IPS DF 19.7 (cell line): ENCODE measurements at places on chromosomes 2 and 18.

DNA sequence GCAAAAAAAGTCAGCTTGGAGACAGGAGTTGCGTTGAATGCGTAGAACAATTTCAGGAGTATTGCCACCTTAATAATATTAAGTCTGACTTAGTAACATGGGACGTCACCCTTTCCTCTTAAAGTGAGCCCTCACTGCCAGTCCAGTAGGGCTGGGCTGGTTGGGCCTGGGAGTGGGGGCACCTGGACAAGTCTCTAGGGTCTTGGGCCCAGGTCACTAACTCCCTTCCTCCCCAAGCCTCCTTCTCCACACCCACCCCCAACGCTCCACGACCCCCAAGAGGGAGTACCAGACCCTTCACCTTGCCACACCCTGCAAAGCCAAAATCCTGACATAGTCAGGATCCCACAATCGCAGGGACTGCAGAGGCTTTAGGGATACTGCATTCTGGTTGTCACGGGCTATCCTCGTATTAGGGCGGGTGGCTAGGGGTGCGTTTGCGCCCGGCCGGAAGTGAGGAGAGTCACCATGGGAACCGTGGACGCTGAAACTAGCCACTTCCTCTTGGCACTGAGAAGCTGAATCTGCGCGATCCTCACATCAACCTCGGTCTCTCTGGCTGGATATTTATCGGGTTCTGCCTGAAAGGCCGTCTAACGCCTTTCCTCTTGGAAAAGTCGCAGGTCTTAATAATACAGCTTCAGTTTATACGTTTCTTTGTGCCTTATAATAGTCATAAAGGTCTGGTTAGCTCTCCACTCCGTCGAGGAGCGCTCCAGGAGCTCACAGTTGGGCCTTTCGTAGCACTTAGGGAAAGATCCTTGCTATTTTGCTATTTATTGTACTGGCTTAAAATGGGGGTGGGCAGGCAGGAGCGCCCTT is 10.3 kb upstream of the CXXC1 start:
- peak; percentile 56 for DNase-seq

- DNase-seq, result no peak
Measured at GRCh38 chr2:85668009-85668856, at the start of gene SFTPB. Gene SFTPB, minus strand, starts transcription at chr2:85668199. Its CDS starts 16 bp downstream, at chr2:85668183.

- no peak for DNase-seq
Measured at GRCh38 chr2:23925702-23926289, 1.1 kb downstream of the ATAD2B start.

GRCh38 chr2:17547737-17548136 is 7.2 kb downstream of the VSNL1 start:
- no peak for DNase-seq

- no peak for DNase-seq
Measured at GRCh38 chr18:77223221-77223639, 26.4 kb upstream of the GALR1 start.

- no peak for DNase-seq
Measured at GRCh38 chr2:23491591-23492336, 106.8 kb downstream of the KLHL29 start.

GRCh38 chr18:26614374-26614773 is 66.0 kb upstream of the KCTD1 start:
- DNase-seq, result no peak

DNA sequence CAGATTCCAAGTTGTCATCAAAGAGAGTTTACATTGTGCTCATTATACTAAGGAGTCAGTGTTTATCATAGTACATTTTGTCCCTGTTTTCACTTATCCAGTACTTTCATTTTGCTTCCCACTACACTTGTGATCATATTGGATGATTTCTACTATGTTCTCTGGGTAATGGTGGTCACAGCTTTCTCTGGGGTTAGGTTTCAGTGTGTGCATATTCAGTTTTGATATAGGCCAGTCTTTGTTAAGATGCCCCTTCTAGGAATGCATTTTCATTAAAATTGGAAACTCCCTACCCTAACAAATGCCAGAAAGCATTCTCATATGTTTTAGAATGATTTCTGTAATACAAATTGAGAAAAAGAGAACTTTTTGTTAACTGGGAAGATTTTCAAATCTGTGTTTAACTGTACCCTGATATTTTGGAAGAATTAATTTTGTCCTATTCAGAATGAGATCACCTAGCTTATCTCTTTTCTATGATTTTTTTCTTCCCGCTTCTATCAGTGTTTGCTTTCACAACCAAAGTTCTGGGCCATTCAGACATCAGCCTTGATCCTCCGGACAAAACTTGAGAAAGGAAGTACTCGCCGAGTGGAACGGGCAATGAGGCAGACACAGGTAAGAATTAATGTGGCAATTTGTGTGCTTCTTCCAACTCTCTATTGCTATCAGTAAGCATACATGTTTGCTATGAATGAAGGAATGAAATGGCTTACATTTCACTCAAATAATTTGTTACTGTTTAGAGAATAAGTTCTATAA is 74.6 kb downstream of the TTC27 start:
- no peak for DNase-seq

- no peak for DNase-seq
Measured at GRCh38 chr2:42333579-42333978, 27.4 kb downstream of the COX7A2L start.

DNA sequence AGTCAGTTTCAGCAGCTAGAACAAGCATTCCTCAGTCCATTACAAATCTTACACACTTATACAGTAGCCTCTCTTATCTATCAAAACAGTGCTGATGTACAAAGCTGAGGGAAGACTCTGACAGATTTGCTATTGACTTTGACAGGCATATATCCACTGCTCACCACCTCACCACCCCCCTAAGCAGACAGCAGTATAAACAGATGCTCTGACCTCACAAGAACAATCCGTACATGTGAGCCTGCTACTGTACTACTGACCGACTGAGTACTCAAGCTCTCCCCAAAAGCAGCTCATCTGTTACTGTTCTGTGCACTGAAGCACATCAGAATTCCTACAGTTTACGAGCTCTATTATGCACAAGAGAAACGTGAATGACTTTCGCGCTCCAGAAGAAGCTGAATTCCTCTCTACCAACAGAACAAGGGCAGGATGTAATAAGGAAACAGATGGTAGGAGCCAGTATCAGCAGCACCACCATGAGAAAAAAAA is 95.6 kb upstream of the PDE1A start:
- DNase-seq, result no peak

GRCh38 chr2:24330161-24330560 is 30.2 kb downstream of the ITSN2 start:
- no peak for DNase-seq

GRCh38 chr2:5392658-5393057 is 299.5 kb upstream of the SOX11 start:
- DNase-seq, result no peak

DNA sequence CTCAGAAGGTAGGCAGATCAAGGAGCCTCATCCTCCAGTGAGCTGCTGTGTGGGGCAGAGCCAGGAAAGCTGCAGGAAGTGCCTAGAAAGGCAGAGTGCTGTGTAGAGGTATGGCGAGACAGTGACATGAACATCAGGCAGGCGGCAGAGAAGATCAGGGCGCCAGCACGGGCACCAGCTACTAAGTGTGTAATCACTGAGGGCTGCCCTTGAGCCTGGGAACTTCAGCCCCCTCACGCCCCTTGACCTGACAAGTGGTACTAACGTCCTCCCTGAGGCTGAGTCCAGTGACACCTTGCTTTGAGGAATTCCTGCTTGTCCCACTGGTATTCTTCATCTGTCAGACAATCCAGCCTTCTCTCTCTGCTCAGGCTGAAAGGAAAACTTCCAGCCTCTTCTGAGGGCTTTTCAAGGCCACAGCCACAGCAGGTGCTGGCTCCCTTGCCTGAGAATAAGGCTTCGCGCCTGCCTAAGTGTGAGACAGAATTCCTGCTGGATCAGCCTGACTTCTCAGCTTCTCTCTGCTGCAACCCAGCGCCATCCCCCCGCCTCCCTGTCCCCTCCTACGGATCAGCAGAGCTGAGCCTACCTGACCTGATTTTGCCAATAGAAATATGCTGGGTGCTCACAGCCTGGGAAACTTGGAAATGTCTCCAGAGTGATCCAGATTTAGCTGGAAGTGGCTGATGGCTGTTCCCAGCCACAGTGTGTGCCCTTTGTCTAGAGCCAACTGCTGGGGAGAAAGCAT is 148.0 kb downstream of the SMAD7 start:
- DNase-seq, result no peak

DNA sequence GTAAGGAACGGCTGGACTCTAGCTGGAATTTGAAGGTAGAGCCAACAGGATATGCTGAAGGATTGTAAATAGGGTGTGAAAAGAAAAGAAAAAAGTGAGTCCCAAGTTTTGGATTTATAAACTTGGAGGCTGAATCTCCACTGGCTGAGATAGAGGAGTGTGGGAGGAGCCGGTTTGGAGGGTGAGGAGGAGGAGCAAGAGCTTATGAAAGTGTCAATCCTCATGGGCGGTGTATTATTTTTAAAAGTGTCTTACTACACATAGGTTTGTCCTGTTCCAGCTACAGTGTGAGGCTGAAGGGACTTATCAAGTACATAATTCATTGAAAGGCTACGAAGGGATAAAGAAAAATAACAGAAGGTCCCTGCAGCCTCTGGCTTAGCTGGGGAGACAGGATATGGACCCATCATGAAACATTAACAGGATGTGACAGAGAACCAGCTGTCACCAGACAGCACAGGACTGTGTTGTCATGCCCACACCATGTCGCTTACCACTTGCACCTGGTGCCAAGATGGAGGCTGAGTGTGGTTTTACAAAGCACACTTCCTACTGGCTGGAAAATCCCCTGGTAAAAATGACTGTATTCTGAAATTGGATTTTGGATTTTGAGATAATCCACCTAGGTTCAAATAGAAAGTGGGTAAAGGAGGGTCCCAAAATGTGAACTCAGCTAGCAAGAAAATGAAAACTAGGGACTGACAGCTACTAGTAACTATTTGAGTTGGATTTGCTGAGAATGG is 2.5 kb upstream of the MREG start:
- DNase-seq, result no peak

DNA sequence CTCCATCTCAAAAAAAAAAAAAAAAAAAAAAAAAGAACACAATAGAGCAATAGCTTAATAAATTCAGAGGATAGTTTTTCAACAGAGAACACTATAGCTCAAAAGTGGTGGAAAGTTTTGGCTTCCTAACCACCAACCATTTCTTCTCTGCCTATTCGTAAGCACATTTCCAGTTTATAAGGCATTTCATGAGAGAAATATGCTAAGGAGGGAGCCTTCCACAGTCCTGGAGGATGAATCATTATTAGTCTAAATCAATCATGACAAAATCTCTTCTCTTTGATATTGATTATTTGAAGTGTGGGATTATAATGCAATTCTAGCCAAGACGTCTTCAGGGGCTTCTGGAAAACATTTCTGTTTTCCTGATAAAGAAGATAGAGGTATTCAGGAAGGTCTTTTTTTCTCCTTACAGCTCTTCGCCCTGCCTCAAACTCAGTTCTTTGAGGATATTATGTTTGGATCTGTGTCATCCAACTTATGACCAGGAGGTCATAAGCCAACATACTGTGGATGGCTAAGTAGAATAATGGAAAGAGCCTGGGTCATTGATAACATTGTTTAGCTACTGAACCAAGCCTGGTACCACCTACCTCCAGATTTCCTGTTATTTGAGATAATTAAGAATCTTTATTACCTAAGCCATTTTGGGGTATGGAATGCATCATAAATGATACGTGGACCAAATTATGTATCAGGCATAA is 207.3 kb downstream of the TRIB2 start:
- no peak for DNase-seq

DNA sequence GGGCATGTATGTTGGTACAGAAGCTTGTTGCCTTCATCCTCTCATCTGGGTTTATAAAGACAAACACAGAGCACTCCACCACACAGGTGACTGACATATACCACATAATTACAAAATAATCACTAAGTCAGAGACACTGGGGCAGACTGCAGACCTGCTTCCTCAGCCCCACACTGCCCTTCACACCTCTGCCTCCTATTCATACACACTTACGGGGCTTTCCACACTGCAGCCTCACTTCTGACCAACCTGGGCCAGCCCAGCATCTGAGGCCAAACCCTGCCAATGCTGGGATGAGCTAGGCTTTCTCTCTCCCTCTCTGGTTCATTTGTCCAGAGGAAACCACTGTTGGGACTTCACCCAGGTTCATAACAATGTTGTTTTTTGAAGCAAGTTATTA is 4.5 kb downstream of the EMX1 start:
- no peak for DNase-seq

GRCh38 chr18:54247511-54248175 is 21.7 kb upstream of the POLI start:
- DNase-seq, result no peak

- DNase-seq, result no peak
Measured at GRCh38 chr18:46676182-46676835, 19.3 kb upstream of the LOXHD1 start.

- DNase-seq, result no peak
Measured at GRCh38 chr18:2146092-2146491, 425.2 kb downstream of the METTL4 start.

GRCh38 chr2:85188852-85189251 is 55.7 kb downstream of the TCF7L1 start:
- no peak for DNase-seq

DNA sequence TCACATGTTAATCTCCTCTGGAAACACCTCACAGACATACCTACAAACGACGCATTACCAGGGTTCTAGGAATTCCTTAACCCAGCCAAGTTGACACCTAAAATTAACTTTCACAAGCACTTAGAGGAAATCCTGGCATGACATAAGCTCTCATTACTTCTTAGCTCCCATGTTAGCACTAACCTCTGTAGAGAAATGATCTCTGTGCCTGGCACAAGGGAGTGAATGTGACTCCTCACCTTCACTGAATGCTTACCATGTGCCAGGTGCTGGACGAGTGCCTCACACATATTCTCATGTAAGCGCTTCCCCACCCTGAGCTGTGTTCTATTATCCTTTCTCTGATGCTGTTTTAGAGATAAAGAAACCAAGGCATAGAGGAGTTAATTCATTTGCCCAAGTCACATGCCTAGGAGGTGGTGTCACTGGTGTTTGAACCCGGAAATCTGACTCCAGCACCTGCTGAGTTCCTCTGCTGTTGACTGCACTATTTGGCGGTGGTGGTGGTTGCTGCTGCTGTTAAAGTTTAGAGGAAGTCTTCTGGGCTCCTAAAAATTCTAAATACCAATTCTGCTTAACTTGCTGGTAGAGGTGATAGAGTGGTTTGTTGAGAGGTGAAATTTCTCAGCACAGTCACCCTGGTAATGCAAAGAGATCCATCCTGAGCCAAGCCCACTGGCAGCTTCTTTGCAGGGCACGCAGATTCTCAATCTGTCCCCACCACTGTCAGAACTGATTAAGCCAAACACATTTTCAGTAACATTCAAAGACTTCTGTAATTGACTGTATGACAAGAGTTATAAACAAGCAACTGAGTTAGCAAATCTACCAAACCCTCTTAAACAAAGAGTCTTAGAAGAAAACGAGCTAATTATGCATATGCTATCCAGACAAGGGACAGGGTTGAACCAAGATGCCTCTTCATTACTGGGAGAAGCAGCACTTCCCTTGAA is 200.3 kb downstream of the CMPK2 start:
- no peak for DNase-seq

DNA sequence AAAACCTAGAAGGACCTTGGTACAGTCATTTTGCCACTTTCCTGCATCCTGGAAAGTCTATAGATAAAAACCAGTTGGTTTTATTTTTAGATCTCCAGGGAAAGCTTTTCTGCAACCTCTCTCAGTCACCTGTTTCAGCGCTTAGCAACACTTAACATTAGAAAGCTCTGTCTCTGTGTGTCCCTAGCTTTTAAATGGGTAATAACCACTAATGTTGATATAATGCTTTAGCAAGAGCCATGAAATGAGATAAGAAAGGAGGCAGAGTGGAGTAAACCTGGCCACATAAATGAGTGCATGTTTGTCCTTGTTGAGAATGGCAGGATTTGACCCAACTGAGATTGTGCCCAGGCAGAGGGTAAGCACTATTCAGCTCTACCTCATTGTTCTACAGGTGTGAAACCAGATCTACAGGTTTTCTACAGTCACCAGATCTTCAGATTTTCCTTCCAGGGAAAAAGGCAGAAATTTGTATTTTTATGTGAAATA is 44.8 kb downstream of the MARCHF4 start:
- no peak for DNase-seq
